ENCODE measurements at places on chromosomes 3 and 15. TPM values are rescaled to one million over a fixed set of nuclear protein-coding genes. Genes with fewer than 3 reads are reported as not detected.

GRCh38 chr15:65619626-65620290 is 2.0 kb upstream of the SLC24A1 start:
- no peak overlapping the region for H3K4me3 ChIP-seq
- DNase-seq: no peak
- H3K4me1 ChIP-seq: no peaks in the 10 kb centered on the region

- DNase-seq: no peak
- H3K4me3 ChIP-seq: peak overlapping the region; percentile 68
- no peaks in the 10 kb centered on the region for H3K27me3 ChIP-seq
- H3K27ac ChIP-seq: no peak overlapping the region
- no peaks in the 10 kb centered on the region for H3K36me3 ChIP-seq
Observed at GRCh38 chr15:85329561-85330422, 50.6 kb upstream of the AKAP13 start.

DNA sequence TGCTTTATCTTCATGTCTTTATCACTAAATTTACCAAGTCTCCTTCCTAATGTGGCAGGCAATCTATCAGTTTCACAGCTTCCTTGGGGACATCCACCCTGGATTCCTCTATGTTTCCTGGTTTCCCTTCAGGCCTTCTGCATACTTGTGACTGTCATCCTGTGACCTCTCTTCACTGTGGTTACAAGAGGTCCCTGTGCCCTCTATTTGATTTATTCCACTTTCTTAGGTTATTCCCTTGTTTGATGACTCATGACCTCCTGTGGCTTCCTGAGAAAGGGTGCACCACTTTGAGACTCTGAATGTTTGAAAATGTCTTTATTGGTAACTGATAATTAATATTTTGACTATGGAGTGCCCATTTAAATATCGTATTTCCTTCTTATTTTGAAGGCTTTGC is 60.5 kb upstream of the KY start:
- peaks cover 41% of the 10 kb centered on the region for H3K27me3 ChIP-seq
- H3K27ac ChIP-seq: no peak overlapping the region
- no peaks in the 10 kb centered on the region for H3K4me1 ChIP-seq
- DNase-seq: no peak
- no peaks in the 10 kb centered on the region for H3K36me3 ChIP-seq

ISLR gene
- total RNA-seq: not detected

DNA sequence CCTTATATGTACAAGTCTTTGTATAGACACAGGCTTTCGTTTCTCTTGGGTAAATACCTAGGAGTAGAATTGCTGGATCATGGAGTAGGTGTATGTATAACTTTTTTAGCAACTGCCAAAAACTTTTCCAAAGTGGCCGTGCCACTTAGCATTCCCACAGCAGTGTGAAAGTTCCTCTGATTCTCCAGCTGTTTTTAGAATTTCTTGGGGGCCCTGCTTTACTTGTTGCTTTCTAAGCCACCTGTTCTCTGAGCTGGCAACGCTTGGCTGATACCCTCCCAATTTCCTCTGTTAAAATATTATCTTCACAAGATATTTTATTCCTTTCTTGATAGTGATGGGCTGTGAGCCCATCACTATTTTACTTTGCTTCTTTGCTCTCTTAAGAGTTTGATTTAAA is 19.2 kb downstream of the LIMD1 start:
- no peak for DNase-seq
- H3K4me3 ChIP-seq: no peak overlapping the region
- peaks cover 66% of the 10 kb centered on the region for H3K4me1 ChIP-seq
- H3K27ac ChIP-seq: peak overlapping the region; percentile 98
- H3K27me3 ChIP-seq: no peaks in the 10 kb centered on the region

- H3K36me3 ChIP-seq: peaks cover 16% of the 10 kb centered on the region
- DNase-seq: peak; percentile 84
- H3K27me3 ChIP-seq: no peaks in the 10 kb centered on the region
- peaks cover 34% of the 10 kb centered on the region for H3K4me1 ChIP-seq
- H3K4me3 ChIP-seq: peak overlapping the region; percentile 37
Observed at GRCh38 chr15:60918234-60918959, 310.7 kb downstream of the RORA start.

DNA sequence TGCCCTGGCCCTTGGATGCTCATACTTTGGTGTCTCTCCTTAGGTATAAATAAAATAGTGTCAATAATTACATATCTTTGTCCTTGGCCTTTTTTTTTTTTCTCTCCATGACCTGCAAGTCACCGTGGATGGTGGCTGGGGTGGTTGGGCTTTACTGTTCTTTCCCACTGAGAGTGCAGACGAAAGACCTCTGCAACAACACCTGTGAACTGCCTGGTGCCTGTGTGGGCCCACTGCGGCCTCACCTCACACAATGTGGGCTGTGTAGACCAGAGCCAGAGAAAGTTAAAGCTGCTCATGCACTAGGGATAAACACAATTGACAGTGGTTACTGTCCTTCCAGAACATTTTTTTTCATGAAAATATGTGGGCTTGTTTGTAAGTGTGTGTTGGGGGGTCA is 39.0 kb downstream of the CCDC32 start:
- H3K36me3 ChIP-seq: no peaks in the 10 kb centered on the region
- no peak overlapping the region for H3K27ac ChIP-seq
- H3K27me3 ChIP-seq: no peaks in the 10 kb centered on the region
- no peak for DNase-seq
- H3K4me3 ChIP-seq: no peak overlapping the region
- no peaks in the 10 kb centered on the region for H3K4me1 ChIP-seq

MST1R gene
- 218 TPM for total RNA-seq

DNA sequence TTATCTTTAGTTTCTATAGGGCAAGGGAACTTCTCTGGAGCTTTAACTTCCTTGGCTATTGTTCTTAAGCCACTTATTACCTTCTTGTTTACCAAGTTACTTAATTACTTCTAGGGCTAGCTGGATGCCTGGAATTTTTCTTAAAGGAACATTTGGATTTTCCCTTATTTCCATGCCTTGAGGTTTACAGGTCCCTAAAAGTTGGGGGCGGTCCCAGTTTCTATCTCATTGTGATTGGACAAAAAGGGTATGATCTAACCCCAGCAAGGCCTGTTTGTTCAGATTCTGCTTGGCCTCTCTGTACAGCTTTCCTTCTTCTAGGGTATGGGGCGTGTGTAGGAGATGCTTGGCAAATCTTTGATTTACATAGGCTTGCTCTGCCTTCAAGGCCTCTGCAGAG is 17.4 kb downstream of the PDHB start:
- H3K36me3 ChIP-seq: no peaks in the 10 kb centered on the region
- H3K27ac ChIP-seq: no peak overlapping the region
- no peak for DNase-seq
- H3K27me3 ChIP-seq: no peaks in the 10 kb centered on the region
- H3K4me3 ChIP-seq: no peak overlapping the region

LOXL1 gene
- 2.2 TPM for total RNA-seq

KCNAB1 gene
- 0.51 TPM for total RNA-seq

OTOL1 gene
- total RNA-seq: not detected
